Urinary bladder (tissue), 4 donors: ENCODE measurements at places on chromosomes 12 and 14.

- DNase-seq = no peak
Measured at GRCh38 chr12:55041345-55042055, 21.7 kb downstream of the NEUROD4 start.

DNA sequence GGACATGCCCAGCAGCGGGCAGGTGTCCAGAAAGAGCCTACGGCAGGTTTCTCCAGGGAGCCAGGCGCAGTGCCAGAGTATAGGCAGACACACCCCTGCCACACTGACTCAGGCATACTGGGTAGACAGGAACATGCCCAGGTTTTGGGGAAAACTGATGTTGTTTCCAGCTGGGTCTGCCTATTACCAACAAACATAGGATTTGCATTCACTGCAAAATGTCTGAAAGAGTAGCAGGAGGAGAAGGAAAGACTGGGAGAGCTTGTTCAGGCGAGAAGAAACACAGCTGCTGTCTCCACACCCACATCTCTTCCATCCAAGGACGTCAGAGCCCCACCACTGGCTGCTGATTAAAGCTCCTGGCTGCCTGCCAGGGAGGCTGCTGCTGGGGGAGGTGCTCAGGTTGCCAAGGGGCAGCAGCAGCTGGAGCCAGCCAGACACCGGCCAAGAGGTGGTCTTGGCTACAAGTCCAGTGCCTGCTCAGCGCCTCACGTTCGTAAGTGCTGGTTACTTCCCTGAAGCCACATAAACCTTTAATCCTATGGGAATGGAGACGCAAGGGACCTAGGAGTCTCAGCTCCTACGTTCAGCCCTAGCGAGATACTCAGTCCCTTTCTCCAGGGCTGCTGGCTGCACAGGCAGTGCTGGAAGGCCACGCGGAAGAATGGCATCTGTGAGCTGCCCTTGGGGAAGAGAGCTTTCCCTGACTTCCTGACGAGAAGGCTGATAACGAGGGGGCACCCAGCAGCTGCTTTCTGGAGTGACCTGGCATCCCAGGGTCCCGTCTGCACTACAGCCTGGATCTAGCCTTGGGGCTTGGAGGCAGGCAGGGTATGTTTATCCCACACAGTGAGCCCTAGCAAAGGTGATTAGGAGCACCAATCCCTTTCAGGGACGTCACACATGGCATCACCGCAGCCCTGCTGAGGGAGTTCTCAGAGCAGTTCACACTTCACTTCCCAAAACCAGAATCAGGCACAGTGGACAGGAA, 58.1 kb downstream of the PLEKHG3 start:
- DNase-seq = peak; percentile 93

- DNase-seq = no peak
Measured at GRCh38 chr12:27999521-27999920, 27.0 kb upstream of the PTHLH start.

DNA sequence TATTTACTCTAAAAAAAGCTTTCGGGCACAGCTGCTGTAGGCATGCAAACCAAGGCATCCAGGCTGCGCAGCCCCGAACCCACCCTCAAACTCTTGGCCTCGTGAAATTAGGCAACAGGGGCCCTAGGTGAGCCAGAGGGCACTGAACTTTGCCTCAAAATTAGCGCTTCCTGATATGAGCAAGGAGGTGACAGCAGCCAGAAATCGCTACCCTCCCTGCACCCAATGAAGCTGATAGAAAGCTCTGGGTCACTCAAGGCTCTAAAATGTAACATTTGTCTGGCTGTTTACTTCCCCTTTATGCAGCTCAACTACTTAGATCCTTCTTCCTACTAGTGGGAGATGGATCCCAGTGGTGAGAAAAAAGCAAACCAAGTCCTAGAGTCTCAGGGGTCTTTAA, 61.8 kb downstream of the PITPNM2 start:
- no peak for DNase-seq

- DNase-seq = no peak
Measured at GRCh38 chr12:130661059-130661458, 55.0 kb downstream of the RIMBP2 start.

- DNase-seq = no peak
Measured at GRCh38 chr14:74656964-74657363, 44.9 kb upstream of the LTBP2 start.

DNA sequence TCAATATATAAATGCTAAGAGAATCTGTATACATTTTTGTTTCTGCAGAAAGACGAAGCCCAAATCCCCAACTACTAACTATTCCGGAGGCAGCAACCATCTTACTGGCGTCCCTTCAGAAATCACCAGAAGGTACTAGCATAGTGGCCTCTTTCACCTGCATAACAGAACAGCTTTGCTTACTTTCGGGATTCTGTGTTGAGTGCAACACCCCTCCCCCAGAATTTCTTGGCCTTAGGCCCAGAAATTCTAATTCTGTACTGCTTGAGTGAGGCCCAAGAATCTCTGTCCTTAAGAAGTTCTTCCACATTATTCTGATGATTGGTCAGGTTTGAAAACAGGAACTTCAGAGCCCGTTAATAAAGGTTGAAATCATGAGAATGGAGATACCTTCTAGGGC, 2.9 kb downstream of the SPX start:
- no peak for DNase-seq

DNA sequence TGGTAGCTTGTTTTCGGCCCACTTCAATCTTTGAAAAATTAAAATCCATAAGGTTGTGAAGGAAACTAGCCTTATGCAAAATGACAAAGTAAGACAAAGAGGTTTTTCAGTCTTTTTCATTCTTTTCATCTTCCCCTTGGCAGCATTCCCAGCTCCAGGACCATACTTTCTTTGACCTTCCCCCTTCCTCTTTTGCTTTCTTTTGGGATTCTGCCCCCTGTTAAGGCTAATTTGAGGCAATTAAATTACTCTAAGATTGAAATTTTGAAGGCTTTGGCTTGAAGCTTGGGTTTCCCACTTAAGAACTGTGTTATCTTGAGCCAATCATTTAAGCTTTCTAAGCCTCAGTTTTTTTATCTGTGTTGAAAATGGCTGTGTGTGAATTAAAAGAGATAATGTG, 124.9 kb downstream of the DACT1 start:
- DNase-seq = no peak

- DNase-seq = no peak
Measured at GRCh38 chr14:91872011-91872501, 4.7 kb upstream of the TC2N start.

GRCh38 chr12:54624315-54625279, 10.1 kb downstream of the LACRT start:
- no peak for DNase-seq

DNA sequence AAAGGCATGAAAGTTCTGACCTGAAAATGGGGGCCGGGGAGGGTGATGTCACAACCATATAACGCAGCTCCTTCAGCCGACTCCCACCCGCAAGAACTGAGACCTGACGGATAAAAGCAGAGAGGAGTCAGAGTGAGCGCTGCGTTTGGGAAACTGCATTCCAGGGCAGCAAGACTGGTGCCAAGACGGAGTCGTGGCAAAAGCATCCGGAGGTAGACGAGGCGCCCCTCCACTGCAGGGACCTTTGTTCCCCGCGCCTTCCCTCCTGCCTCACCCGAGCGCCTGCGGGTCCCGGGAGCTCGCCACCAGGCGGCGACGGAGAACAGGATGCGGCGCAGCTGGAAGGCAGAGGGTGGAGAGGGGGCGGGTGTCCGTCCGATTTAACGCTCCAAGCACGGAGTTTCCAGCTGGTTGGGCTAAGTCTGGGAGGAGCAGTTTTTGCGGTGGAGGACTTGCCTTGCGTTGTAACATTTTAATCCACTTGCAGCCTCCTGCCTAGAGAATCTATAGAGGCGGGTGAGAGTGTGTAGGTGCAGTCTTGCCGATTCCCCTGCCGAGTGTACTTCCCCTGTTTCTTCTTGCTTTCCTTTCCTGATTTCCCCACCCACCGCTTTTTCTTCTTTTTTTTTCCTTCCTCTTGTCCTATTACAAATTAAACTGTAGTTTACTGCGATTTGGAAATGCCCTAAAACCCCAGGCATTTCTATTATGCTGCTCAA, 1.2 kb upstream of the CPNE8 start:
- DNase-seq = peak; percentile 80

- DNase-seq = no peak
Measured at GRCh38 chr14:64760146-64760755, 56.0 kb downstream of the PLEKHG3 start.

DNA sequence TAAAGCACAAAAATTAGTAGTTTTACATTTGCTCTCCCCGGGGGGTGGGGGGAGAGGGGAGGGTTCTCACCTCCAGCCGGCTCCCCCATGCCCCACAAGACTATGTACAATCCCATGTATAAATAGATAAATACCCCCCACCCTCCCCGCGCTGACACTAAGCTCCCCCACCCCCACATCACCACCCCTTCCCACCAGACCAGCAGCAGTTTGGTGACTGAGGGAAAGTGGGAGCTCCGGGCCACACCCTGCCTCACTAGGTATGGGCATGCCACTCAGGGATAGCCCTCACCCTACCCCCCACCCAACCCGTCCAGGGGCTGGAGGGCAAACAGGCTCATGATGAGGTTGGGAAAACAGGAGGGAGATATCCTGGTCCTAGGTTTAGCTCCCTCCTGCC, 1.9 kb upstream of the PRKAG1 start:
- no peak for DNase-seq

- DNase-seq = no peak
Measured at GRCh38 chr14:68395604-68396003, 397.3 kb downstream of the ZFP36L1 start.

- DNase-seq = peak; percentile 83
Measured at GRCh38 chr12:124609041-124609989, 41.9 kb upstream of the NCOR2 start.

DNA sequence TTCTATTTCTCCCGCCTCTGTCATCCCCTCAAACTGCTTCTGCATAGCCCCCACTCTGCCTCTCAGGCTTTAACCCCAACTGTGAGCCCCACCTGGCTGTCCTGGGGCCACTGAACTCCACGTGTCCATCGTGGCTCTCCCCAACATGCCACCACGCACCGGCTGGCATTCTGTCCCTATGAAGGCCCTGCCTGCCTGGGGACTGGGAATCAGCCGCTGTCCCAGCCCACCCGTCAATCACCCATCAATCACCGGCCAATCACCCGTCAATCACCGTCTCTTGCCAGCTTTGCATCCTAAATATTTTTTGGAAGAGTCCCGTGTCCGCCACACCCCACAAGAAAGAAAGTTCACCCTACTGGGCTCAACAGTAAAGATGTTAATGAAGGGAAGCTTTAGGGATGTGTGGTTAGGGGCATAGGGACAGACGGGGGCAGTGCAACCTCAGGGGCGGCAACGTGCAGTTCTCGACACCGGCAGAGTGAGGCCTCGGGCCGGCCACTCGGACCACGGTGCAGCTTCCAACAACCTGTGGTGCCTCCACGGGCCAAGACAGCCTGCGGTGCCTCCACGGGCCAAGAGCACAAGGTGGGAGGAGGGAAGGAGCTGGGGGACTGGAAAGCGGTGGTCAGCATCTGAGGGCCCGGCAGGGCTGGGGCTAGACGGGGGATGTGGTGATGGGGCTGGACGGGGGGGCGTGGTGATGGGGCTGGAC, 85.6 kb downstream of the GALNT9 start:
- no peak for DNase-seq

DNA sequence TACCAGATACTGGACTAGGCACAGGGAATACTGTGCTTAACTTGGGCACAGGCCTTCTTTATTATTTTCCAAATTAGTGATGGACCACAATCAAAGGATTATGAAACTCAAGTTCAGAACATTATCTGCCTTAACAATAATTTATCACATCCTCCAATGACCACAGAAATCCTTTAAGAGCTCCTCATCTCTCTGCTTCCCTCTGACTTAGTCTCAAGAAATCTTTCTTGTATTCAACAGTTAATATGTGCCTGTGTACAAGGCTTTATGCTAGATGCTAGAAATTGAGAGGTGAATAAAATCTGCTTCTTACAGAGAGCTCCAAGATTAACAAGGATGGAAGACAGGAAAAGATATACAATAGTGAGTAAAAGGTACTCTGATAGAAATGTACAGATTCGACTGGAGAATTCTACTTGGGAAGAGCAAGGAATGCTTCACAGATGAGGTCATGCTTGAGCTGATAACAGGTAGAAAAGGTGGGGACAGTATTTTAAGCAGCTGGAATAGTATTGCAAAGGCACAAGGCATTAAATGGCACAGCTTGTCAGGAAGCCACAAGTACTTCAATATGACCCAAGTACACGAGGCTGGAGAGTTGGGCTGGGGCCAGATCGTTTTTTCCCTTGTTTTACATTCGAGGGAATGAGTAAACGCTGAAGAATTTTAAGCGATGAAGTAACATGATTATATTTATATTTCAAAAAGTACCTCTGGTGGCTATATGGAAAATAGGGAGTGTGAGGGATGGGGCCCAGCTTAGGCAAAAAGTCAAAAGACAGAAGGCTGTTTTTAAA, 55.1 kb upstream of the ARID2 start:
- DNase-seq = no peak

DNA sequence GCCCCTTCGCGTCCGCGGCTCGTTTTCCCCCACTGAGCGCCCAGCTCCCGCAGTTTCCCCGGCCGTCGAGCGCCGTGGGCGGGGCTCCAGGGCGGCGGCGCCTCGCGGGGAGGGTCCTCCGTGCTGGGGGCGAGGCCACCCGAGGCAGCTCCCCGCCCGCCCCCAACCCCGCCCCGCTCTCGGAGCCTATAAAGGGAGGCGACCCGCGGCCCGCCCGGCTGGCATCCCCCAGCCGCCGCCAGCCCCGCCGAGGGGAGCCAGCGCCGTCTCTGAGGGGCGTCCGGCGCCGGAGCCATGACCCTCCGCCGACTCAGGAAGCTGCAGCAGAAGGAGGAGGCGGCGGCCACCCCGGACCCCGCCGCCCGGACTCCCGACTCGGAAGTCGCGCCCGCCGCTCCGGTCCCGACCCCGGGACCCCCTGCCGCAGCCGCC, at the start of gene TAMALIN:
TAMALIN (plus strand) TSS at position 221 of the 432 bp plus-strand sequence; CDS start at position 295, 74 bp downstream.
- no peak for DNase-seq

GRCh38 chr14:65169351-65169750, 67.0 kb upstream of the MAX start:
- DNase-seq = no peak

DNA sequence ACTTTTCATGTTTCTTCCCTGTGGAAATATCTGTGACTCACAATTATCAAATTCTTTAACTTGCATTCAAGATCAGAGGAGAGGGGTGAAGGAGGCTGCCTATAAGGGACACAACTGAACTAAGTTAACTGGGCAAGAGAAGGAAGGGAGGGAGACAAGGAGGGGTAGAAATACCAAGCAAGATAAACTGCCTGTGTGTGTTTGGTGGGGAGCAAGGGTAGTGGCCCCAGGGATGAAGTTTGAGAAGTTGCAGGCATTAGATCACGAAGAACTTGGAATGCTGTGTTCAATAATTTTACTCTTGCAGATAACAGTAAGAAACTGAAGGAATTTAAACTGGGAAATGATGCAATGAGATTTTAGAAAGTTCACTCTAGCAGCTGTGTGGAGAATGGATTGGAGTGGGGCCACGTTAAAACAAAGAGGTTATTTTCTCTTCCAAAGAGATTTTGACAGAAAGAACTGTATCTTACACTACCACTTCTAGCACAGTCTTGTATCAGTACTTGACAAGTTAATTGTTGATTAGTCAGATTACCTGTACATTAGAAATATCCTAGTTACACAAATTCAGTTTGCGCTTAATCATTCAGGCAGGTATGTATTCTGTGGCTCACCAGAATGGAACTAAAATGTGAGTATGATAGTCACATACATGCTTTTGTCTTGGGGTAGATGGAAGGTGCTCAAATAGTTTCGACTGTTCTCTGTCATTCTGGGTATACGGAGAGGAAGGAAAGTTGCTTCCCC, 7.4 kb downstream of the PKP2 start:
- no peak for DNase-seq
